ENCODE measurements at places on chromosomes 2 and 18. TPM values are rescaled to one million over a fixed set of nuclear protein-coding genes. Genes with fewer than 3 reads are reported as not detected.

ELOA2 gene
- not detected for total RNA-seq

NDUFS1 gene
- 61.1 TPM for total RNA-seq

LAPTM4A gene
- 47.6 TPM for total RNA-seq

ACADL gene
- 0.99 TPM for total RNA-seq

CRYGC gene
- not detected for total RNA-seq

CHRNG gene
- 0.57 TPM for total RNA-seq

FAM161A gene
- 2.2 TPM for total RNA-seq

CRYBA2 gene
- 0.14 TPM for total RNA-seq

CACNB4 gene
- 3.5 TPM for total RNA-seq

LYG1 gene
- 1.8 TPM for total RNA-seq

MYO3B gene
- 0.71 TPM for total RNA-seq
